ENCODE measurements at places on chromosomes 12 and 14.

- DNase-seq, result no peak
Observed at GRCh38 chr12:67910360-67911274, 78.6 kb upstream of the IFNG-AS1 start.

GRCh38 chr12:122054842-122055520, 23.6 kb upstream of the MLXIP start:
- DNase-seq, result no peak

GRCh38 chr14:50619569-50620141, 48.5 kb downstream of the SAV1 start:
- DNase-seq, result peak; percentile 60

GRCh38 chr12:103742349-103742932, 98.6 kb downstream of the NT5DC3 start:
- DNase-seq, result peak; percentile 8

GRCh38 chr12:65685514-65685913, 138.8 kb upstream of the HMGA2 start:
- no peak for DNase-seq

DNA sequence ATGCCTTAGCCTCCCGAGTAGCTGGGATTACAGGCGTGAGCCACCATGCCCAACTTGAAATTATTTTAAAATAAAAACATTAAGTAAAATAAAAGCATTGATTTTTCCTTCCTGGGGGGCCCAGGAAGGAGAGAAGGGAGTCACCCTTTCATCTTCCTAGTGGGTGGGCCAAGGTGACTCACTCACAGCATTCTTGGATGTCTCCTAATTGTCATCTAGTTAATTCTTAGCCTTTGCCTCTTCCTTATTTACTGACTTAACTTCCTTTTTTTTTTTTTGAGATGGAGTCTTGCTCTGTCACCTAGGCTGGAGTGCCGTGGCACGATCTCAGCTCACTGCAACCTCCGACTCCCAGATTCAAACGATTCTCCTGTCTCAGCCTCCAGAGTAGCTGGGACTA, 29.2 kb downstream of the TMEM120B start:
- DNase-seq, result no peak

GRCh38 chr12:106160915-106161314, 22.2 kb upstream of the NUAK1 start:
- DNase-seq, result no peak

GRCh38 chr14:103196716-103197115, 73.5 kb downstream of the TNFAIP2 start:
- no peak for DNase-seq

GRCh38 chr12:79388011-79388410, 302.8 kb downstream of the PAWR start:
- no peak for DNase-seq

GRCh38 chr12:127809275-127809674, 457.7 kb upstream of the TMEM132C start:
- DNase-seq, result peak; percentile 54

- peak; percentile 83 for DNase-seq
Observed at GRCh38 chr12:53352331-53353256, 16.4 kb upstream of the SP7 start.

- DNase-seq, result no peak
Observed at GRCh38 chr12:113413488-113413939, 8.7 kb upstream of the SDSL start.

- DNase-seq, result no peak
Observed at GRCh38 chr14:101122237-101123141, 219.0 kb upstream of the RTL1 start.

GRCh38 chr12:123061441-123062205, 81.1 kb downstream of the ARL6IP4 start:
- DNase-seq, result peak; percentile 55

- DNase-seq, result no peak
Observed at GRCh38 chr12:124762384-124762783, 101.3 kb downstream of the SCARB1 start.

DNA sequence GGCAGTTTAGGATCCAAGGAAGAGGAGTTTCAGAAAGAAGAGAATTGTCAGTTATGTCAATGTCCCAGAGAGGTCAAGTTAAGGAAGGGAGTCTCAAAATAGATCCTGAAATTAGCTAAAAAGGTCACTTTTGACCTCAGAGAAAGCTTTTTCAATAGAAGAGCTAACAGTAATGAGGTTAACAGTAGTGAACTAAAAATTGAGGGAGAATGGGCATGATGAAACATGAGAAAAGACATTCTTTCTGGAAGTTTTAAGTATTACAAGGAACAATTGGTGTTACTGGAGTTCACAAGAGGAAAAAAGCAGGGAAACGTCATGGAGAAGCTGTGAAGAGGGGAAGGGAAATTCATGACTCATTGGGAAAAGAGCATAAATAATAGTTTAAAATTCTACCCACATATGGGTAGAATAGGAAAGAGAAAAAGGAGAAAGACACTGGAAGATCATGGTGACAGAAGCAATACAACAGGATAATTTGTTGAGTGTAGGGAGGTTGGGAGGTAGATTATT, 381.2 kb upstream of the FAR2 start:
- DNase-seq, result no peak

GRCh38 chr14:55160989-55161388, 30.4 kb downstream of the DLGAP5 start:
- DNase-seq, result no peak

DNA sequence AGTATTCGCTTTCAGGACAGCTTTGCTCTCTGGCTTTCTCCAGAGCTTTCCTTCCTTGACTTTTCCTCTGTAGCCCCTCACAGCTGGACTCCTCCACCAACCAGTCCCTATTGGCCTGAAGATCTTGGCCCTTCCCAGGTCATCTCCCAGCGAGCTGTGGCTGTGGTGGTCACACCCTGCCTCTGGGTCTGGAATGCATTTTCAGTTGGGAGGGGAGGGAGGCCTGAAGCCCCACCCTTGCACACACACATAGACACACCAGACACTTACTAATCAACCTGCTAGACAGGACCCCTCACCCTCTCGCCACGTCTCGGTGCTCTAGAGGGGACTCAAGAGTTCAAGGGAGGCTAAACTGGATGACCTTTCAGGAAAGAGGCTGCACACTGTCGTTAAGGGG, 13.9 kb downstream of the JDP2 start:
- no peak for DNase-seq

- no peak for DNase-seq
Observed at GRCh38 chr14:98177551-98177950, 1094.4 kb downstream of the BCL11B start.

GRCh38 chr14:85752175-85752574, 222.2 kb downstream of the FLRT2 start:
- no peak for DNase-seq

DNA sequence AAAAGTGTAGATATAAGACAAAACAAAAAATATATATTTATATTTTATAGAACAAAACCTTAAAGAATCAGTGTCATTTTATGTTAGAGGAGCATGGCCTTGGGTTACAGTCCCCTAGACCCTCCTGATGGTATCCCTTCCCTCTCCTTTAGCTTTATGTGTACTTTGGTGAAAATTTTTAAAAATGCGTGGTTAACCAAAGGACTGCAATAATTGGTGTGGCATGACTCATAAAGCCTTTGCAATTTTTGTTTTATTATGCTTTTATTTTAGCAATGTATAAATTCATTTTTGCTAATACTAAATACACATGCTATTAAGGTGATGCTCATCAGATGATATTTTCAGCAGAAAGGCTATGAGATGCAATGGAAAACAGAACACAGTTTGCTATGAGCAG, 264.4 kb downstream of the SYT1 start:
- DNase-seq, result no peak

DNA sequence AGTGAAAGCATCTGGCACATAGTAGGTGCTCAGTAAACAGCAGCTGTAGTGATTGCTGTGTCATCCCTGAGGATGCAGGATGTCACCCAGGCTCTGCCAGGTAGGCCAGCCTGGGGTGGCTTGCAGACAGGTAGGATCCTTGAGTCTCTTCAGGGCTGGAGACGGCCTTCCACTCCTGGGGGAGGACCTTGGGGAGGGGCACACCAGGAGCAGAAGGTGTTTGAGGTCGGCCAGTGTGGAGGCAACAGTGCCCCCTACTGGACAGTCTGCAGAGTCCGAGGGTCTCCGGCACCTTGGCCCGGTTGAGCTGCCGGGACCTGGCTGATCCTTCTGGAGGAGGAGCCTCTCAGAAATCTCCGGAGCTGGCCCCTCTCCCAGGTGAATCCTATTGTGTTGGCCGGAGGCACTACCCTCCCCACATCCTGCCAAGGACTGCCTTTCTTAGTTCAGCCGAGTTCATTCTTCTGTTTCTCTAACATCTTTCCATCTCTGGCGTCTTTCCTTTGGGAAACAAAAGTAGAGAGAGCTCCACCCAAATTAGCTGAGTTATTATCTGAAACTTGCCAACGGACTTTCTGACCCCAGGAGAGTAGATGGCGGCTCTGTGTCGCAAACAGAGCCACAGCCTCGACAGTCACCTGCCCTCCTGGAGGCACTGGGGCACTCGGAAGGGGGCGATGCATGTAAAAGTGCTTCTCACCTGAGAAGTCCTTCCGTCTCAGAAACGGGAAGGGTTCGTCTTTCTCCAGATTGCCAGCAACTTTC, 41.8 kb upstream of the CLMN start:
- no peak for DNase-seq

GRCh38 chr12:30806989-30807694, 52.4 kb upstream of the CAPRIN2 start:
- DNase-seq, result peak; percentile 45

DNA sequence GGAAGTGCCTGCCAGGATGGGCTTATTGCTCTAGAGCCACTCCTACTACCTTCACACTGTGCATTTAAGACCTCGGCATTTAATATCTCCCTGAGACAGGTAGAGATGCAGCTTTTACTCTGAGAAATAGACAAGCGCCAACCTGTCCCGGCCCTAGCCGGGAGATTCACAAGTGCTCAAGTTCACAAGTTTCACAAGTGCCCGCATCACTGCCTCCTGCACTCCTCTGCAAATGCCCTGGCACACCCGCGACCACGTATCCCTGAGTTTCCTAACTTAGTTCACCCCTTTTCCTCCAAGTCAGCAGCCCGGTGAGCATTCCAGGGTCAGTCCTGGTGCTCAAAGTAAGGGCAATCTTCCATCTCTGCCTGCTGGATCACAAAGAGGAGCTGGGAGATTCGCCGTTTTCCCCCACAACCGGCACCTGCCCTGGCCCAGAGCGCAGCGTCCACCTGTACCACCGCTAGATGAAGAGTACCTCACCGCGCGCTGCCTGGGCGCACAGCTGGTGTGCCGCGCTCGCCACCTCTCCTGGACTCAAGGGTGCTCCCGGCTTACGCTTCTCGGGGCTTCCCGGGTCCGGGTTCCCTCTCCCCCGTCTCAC, 5.0 kb upstream of the SLC38A4 start:
- no peak for DNase-seq

GRCh38 chr14:53237488-53237887, 84.4 kb upstream of the DDHD1 start:
- no peak for DNase-seq

DNA sequence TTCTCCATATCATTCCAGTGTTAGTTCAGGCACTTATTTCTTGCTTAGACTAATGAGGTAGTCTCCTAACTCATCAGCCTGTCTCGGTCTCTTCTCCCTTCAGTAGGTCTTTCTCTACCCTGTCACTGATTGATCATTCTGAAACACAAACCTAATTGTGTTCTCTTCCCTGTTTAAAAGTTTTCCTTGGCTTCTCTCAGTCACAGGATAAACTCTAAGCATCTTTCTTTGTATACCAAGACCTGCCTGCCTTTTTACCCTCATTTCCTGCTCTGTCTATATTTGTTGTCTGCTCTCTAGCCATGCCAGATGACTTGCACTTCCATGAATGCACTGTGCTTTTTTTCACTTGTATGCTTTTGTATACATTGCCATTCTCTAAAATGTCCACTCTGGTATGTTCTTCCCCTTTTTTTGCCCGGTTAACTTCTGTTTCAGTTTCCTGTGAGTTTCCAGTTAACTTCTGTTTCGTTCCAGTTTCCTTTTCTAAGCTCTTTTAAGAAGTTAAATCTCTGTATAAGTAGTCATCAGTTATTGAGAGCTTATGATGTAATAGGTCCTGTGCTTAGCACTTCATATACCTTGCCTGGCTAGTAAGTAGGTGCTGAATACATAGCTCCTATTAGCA, 12.8 kb downstream of the DIP2B start:
- DNase-seq, result no peak

- DNase-seq, result no peak
Observed at GRCh38 chr14:91660790-91661189, 71.1 kb downstream of the CATSPERB start.

- no peak for DNase-seq
Observed at GRCh38 chr12:49748306-49748705, 6.9 kb downstream of the TMBIM6 start.

GRCh38 chr12:79560225-79560889, 130.4 kb downstream of the PAWR start:
- no peak for DNase-seq

DNA sequence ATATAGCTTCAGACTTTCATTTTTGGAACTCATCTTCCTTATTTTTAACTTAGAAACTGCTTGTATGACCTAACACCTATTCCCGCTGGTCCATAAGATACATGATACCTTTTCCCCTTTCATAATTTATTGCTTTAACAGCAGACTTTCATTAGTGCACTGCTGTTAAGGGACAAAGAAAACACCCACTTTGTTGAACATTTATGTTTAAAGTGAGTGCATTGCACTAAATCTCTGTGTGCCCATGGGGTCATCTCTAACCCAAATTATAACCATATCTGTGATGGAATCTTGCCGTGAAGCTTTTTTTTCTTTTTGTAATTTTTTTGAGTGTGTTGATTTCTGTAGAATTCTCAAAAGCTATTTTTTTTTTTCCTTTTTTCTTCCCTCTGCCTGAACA, 261.8 kb downstream of the TMTC2 start:
- no peak for DNase-seq

DNA sequence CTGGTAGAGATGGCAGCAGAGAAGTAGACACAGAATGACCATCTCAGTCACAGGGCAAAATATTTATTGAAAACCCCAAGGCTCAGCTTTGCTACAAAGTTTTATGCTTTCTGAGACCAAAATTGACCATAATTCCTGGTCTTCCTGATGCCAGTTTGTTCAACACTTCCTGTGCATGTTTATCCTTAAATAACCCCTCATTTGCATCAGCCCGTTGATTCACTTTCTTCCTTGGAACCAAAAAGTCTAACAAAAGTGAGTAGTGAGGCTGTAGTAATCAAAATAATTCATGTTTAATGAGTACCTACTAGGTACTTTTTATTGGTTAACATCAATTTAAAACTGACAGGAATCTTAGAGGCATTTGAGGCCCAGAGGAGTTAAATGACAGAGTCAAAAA, 51.7 kb downstream of the TRHDE start:
- no peak for DNase-seq

DNA sequence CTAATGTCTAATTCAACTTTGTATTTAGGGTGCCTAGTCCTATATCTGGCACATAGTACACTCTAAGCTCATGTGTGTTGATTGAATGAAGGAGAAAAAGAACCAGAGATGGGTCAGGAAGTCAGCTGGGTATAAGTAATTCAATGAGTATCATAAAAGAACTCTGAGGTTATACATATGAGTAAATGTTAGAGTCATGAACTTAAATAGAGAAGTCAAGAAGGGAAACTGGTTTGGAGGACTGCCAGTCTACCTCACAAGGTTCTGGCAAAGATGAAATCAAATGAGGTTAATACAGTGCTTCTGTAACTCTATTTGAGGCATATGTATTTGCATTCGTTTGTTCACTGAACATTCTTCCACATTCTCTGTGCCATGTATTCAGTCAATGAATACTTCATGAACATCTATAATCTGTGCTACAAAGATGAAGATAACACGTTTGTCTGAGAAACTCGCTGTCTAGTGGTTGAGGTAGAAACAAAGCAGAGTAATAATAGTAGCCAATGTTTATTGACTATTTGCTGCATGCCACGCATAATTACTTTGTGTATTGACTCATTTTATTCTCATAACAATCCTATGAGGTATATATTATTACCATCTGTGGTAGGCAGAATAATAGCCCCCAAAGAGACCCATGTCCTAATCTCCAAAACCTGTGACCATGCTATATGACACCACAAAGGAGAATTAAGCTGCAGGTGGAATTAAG, 88.9 kb downstream of the PTGER2 start:
- no peak for DNase-seq

Measured in putamen (tissue), 1 donor.